NCI-H2081 treated with DMSO at 0.1 percent for 48 hours (cell line): ENCODE measurements at places on chromosomes 3 and 15.

DNA sequence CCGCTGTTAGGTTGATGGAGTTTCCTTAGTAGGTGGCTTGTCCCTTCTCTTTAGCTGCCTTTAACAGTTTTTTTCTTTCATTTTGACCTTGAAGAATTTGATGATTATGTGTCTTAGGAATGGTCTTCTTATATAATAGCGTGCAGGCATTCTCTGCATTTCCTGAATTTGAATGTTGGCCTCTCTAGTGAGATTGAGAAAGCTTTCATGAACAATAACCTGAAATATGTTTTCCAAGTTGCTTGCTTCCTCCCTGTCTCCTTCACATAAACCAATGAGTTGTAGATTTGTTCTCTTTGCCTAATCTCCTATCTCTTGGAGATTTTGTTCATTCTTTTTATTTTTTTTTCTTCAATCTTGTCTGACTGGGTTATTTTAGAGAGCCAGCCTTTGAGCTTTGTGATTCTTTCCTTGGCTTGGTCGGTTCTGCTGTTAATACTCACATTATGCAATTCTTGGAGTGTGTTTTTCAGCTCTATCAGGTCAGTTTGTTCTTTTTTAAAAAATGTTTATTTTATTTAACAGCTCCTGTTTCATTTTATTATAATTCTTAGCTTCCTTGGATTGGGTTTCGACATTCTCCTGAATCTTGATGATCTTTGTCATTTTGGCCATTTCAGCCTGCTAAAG, 627.9 kb downstream of the SI start:
- DNase-seq = no peak

DNA sequence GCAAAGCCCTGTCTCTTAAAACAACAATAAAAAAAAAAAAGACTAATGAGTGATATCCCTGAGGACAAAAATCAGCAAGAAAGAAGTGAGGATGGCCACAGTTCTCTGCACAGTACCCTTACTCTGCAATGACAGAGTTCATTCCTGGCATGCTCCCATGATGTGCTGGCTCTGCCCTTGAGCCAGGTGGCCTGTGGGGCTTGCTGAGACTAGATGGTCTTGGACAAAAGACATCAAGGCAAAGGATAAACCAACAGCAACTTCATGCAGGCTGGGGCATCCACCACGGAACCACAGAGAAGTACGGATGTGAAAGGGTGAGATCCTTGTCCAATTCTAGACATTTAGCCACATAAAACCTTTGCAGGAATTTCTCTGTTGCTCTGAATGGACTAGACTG, 12.7 kb downstream of the MGLL start:
- DNase-seq = no peak

GRCh38 chr3:14131134-14131533, 6.3 kb downstream of the TMEM43 start:
- DNase-seq = no peak

DNA sequence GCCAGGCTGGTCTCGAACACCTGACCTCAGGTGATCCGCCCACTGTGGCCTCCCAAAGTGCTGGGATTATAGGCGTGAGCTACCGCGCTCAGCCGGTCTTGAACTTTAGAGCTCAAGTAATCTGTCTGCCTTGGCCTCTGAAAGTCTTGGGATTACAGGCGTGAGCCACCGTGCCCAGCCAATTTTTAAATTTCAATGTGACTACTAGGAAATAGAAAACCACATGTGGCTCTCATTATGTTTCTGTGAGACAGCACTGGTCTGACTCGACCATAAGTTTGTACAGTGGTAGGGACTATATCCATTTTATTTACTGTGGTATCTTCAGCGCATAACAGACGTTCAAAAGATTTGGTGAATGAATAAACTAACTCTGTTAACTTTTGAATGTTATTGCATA, 9.1 kb downstream of the ZFAND6 start:
- DNase-seq = no peak

GRCh38 chr3:29128001-29128400, 152.9 kb upstream of the RBMS3 start:
- DNase-seq = no peak

DNA sequence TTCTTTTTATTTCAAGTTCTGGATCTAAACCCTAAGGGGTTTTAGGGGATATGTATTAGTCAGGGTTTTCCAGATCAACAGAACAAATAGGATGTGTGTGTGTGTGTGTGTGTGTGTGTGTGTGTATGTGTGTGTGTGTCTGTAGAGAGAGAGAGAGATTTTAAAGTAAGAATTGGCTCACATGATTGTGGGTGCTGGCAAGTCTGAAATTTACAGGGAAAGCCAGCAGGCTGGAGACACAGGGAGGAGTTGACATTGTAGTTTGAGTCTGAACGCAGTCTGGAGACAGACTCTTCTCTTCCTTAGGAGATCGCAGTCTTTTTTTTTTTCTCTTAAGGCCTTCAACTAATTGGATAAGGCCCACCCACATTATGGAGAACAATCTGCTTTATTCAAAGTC, 428.8 kb upstream of the TBL1XR1 start:
- DNase-seq = no peak
